ENCODE measurements at places on chromosomes 2 and 18.

GRCh38 chr2:175004980-175005732 is at the start of gene CHN1:
TSS of gene CHN1 (minus strand) at chr2:175005381. CDS start at chr2:175004912, 469 bp downstream.
- peak; percentile 52 for DNase-seq

- DNase-seq: peak; percentile 6
Observed at GRCh38 chr2:149068225-149068995, 29.9 kb downstream of the LYPD6B start.

- no peak for DNase-seq
Observed at GRCh38 chr18:44869533-44869932, 188.8 kb downstream of the SETBP1 start.

GRCh38 chr2:136376211-136376610 is 258.3 kb upstream of the CXCR4 start:
- DNase-seq: no peak

- peak; percentile 90 for DNase-seq
Observed at GRCh38 chr2:231187736-231188505, 10.5 kb upstream of the ARMC9 start.

DNA sequence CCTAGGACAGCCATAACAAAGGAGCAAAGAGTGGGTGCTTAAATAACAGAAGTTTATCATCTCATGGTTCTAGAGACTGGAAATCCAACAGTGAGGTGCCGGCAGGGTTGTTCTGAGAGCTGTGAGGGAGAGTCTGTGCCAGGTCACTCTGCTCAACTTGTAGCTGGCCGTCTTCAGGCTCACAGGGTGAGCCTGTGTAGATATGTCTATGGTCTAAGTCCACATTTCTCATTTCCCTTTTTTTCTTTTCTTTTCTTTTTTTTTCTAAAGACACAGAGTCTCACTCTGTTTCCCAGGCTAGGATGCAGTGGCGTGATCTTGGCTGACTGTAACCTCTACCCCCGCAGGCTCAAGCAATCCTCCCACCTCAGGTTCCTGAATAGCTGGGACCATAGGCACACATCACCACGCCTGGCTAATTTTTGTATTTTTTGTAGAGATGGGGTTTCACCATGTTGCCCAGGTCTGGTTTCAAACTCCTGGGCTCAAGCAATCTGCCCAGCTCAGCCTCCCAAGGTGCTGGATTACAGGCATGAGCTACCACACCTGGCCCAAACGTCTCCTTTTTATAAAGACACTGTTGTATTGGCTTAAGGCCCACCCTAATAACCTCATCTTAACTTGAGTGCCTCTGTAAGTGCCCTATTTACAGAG is 142.2 kb downstream of the SP3 start:
- DNase-seq: no peak

DNA sequence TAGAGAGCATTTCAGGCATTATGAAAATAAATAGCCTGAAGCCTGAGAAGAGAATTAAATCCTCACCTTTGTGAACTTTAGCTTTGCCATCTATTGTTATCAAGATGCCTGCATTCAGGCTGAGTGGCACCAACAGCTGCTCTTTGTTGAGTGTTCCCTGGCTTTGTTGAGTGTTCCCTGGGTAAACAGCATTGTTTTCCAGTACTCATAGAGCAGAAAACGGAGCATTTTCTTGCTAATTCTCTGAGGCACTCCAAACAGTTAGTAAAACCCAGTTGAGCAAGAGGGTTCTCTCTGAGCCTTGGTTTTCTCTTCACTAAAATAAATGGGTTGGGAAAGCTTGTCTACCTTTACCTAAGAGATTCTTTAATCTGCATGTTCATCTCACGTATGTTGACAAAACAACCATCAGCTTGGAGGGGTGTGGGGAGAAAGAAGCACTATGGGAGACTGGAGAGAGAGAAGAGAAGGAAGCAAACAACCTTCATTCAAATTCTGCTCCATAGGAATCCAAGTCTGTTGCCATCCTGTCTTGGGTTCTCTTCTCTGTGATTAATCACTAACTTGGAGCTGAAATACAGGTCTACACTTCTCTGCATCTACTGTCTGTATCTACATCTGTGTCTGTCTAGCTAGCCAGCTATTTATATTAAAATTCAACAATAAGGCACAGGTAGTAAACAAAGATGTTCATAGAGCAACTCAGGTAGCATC is 567.0 kb upstream of the SOX11 start:
- DNase-seq: no peak

GRCh38 chr2:12286347-12286746 is 430.4 kb upstream of the TRIB2 start:
- no peak for DNase-seq

DNA sequence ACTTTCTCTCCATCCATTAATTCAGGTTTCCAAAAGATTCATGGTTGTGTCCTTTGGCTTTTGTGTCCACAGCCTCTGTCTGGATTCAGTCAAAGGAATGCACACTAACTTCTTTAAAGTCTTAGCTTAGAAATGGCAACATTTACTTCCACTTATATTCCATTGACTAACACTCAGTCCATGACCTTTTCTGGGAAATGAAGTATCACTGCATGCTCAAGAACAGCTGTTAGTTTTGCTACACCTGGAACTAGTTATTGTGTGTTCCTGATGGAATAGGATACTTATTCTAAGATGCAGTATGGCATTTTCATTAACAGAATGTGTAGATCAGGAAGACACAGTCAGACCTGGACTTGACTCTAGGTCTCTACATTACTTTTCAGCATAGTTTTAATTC is 88.8 kb downstream of the KYNU start:
- no peak for DNase-seq

GRCh38 chr2:186036862-186037449 is 298.4 kb downstream of the FSIP2 start:
- DNase-seq: no peak

DNA sequence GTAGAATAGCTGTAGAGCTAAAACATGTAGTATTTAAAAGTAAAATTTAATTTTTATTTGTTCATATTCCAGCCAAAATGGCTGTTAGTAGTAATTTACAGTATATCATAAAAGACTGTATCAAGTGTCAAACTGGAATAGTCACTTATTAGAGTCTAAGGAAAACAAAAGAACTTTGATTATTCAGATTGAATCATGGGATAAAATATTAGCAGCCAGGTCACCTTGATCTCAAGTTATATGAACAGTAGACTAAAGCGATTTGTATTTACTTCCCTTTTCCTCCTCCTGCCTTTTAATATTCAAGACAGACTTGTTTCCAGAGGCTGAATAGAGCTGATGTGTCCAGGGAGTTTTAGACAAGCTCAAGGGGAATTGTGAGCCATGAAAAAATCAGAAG is 54.4 kb downstream of the PMAIP1 start:
- no peak for DNase-seq

DNA sequence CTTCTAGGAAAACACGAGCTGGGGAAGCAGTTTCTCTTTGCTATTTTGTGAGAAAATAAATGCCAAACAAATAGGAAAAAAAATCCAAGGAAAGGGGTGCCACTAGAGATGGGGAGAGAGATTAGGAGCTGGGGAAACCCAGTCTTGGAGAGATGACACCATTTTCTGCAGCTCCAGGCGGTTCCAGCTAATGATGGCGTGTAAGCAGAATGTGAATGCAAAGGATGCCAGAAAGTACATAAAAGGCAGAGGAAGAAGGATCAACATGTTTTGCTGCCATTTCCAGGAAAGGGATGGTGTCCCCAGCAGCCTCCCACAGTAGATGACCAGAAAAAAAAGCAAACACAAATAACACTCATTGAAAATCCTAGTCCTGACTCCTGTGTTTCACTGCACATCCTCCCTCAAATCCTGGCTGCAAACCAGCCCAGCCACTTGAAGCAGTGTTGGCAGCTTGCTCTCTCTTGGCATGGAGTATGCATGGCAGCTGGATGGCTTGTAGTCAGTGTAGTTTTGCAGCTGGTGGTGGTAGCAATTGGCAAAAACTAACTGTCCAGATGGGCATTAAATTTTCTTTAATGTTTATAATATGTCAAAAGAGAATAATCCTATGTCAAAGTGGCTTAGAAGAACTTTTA is 93.6 kb downstream of the FTCDNL1 start:
- DNase-seq: no peak

DNA sequence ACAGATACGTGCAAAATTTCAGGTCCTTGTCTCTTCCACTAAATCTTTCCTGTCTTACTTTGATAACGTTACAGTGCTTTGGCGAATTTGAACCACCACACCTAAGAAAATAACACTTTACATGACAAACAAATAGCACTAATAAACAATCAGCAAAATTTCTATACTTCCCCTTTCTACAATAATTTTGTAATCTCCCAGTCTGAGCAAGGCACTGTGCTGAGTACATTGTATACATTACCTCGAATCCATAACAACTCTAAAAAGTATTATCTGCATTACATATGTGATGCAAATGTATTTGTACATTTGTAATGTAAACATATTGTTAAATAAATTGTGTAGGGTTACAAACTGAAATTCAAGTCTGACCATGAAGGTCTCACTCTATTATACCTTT is 49.9 kb downstream of the RTN4 start:
- no peak for DNase-seq

DNA sequence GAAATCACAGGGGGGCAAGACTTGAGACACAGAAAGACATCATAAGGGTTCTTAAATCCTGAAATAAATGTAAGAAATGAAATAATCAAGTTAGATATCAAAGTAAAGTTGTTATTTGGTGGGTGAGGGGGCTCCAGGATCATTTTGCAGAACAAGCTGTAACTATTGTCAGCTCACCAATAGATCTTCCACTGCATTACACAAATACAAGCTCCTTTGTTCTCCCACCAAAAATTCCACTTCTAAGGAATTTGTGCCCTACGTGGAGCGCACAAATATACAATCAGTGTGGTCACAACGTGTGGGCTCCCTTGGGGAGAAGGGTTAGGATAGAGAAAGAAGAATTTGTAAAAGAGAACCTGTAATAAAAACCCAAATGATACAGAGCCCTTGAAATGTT is 19.2 kb upstream of the GALNT5 start:
- no peak for DNase-seq

DNA sequence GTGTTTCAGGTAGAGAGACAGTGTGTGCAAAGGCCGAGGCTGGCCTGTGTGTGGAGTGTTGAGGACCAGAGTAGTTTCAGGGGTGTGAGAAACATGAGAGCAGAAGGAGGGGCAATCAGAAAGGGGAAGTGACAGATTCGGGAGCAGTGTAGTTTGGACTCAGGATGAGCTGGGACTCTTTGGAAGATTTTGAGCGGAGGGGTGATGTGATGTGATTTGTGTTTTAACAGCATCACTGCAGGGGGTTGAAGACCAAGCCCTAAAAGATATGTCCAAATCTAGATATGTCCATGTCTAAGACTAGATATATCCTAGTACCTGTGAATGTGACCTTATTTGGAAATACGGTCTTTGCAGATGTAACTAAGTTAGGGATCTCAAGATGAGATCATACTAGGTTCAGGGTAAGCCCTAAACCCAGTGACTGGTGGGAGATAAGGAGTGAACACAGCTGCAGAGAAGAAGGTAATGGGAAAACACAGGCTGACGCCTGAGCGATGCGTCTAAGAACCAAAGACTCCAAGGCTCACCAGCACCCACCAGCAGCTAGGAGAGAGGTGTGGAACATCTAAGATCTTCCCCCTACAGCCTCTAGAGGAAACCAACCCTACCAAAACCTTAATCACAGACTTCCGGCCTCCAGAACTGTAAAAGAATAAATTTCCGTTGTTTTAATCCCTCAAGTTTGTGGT is 38.5 kb upstream of the MYO3B start:
- no peak for DNase-seq

DNA sequence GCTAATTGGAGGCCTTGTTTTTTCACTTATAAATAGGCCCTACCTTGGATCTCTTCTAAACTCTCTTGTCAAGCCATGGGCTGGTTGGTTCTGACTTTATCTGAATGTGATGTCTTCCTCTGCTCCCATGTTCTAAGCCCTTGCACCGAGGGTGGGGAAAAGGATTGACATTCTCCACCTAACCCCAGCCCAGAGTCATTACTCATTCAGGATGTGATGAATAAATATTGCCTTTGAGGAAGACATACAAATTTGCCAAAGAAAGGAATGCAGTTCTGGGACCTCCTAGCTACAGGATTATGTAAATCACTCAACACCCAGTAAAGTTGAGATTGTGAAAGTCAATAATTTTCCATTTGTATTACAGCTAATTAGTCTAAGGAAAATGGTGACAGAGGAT is 142.1 kb upstream of the LYPD6 start:
- no peak for DNase-seq

DNA sequence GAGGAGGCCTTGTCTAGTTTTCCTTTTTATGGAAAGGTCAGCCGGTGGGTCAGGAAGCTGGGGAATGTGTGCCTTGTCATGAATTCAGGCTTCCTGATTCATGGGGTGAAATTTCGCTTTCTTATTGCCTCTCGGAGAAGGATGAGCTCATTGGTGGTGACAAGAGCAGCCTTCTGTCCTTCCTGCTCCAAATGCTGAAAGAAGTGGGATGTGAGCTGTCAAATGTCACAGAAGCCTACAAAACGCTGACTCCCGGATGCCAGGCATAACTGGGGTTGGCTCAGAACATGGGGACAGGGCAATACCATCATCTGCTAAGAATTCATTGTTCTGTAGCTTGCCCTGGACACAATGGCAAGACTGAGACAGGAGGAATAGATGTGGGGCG is 55.8 kb upstream of the FAM136A start:
- DNase-seq: no peak

DNA sequence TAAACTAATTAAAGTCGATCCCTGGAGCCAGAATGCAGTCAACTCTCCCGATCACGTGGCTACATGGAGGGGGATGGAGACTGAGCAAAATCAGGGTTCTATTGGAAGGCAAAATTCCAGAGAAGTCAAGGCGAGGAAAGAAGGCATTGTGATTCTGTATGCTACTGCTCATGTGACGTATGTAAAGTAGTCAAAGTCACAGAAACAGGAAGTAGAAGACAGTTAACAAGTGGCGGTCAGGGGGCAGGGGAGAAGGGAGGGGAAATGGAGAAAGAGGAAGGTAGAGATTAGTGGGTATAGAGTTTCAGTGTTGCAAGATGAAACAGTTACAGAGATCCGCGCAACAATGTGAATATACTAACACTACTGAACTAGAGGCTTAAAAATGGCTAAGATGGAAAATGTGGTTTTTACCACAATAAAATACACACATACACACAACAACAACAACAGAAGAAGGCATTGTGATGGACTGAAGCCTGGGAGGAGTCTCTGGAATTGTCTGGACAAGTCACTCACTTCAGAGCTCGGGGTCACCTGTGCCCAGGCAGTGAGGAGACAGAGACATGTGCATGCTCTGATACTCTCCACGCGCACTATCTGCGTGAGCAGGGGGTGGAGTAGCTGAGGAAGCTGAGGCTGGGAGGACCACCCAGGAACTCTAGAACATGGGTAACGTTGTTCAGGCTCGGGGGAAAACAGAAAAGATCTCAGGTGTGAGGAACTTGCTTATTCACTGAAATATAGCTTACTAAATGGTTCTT is 89.9 kb upstream of the CDCA7 start:
- DNase-seq: no peak

DNA sequence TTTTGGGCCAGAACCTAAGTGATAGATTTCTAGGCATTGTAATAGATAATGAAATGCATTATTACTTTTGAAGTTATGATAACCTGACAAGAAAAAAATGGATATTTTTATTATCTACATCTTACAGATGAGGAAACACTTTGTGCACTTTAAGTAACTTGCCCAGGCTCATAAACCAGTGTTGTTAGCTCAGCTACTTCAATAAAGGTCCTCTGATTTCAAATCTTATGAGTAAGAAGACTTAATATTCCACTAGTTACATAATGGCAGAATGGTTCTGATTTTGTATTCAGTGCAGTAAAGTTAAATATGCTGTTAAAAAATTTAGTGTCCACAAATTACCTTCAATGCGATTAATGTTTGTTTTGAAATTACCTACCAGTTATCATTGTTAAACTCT is 199.0 kb downstream of the BABAM2 start:
- no peak for DNase-seq
